Hepatocyte (in vitro differentiated cells): ENCODE measurements at places on chromosomes 2 and 18.

DNA sequence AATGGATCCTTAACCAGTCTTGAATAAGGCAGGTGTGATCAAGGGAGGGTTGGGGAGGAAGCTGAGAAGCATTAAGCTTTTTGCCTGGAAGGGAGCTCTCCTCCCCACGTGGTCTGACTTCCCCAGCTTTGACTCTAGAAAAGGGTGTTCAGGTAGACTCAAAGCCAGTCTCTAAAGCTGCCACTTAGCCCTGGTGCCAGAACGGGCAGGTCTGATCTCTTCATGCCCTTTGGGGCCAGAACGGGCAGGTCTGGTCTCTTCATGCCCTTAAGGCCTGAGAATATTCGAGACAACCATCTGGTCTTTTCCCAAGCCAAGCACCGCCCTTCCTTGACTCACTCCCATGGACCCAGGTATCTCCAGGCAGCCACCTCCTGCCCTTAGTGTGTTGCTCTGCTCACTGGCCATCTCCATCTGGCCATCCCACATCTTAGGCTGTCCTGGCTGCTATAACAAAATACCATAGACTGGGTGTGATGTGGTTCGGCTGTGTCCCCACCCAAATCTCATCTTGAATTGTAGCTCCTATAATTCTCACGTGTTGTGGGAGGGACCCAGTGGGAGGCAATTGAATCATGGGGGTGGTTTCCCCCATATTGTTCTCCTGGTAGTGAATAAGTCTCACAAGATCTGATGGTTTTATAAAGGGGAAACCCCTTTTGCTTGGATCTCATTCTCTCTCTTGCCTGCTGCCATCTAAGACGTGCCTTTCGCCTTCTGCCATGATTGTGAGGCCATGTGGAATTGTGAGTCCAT, 59.4 kb downstream of the SNORC start:
- peaks cover 62% of the 10 kb centered on the region for H3K27me3 ChIP-seq
- H3K4me3 ChIP-seq = no peak overlapping the region
- H3K27ac ChIP-seq = no peak overlapping the region
- DNase-seq = no peak
- peaks cover 11% of the 10 kb centered on the region for H3K4me1 ChIP-seq

- H3K27ac ChIP-seq = no peak overlapping the region
- no peaks in the 10 kb centered on the region for H3K27me3 ChIP-seq
- DNase-seq = no peak
- H3K36me3 ChIP-seq = no peaks in the 10 kb centered on the region
- no peaks in the 10 kb centered on the region for H3K4me1 ChIP-seq
- H3K4me3 ChIP-seq = no peak overlapping the region
These were observed 150.7 kb downstream of the TSN start for GRCh38 chr2:121906170-121906569.

- H3K36me3 ChIP-seq = no peaks in the 10 kb centered on the region
- DNase-seq = no peak
- H3K27me3 ChIP-seq = no peaks in the 10 kb centered on the region
- H3K27ac ChIP-seq = no peak overlapping the region
- H3K4me3 ChIP-seq = no peak overlapping the region
These were observed 163.2 kb upstream of the SPRED2 start for GRCh38 chr2:65595630-65596029.

DNA sequence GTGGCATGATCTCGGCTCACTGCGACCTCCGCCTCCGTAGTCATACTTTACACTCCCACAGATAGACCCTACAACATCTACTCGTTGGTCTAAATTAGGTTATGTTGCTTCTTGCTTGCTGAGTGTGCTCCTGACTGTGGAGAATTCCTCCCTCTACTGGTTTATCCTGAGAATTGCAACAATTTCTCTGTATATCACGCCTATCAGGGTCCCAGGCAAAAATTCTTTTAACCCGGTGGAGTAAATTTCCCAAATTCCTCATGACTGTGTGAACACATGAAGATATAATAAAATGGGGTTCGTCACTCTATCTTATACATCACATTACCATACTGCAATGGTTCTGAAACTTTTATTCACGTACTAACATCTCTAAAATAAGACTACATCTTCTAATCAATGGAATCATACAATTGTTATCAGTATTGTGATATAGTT, 156.7 kb downstream of the EVA1A start:
- H3K36me3 ChIP-seq = no peaks in the 10 kb centered on the region
- peak; percentile 53 for DNase-seq
- H3K27me3 ChIP-seq = no peaks in the 10 kb centered on the region
- H3K4me3 ChIP-seq = no peak overlapping the region

GRCh38 chr2:236627193-236627592, 57.6 kb downstream of the ACKR3 start:
- H3K27ac ChIP-seq = no peak overlapping the region
- peaks cover 7% of the 10 kb centered on the region for H3K4me1 ChIP-seq
- no peak for DNase-seq
- H3K27me3 ChIP-seq = no peaks in the 10 kb centered on the region
- no peaks in the 10 kb centered on the region for H3K36me3 ChIP-seq
- no peak overlapping the region for H3K4me3 ChIP-seq

DNA sequence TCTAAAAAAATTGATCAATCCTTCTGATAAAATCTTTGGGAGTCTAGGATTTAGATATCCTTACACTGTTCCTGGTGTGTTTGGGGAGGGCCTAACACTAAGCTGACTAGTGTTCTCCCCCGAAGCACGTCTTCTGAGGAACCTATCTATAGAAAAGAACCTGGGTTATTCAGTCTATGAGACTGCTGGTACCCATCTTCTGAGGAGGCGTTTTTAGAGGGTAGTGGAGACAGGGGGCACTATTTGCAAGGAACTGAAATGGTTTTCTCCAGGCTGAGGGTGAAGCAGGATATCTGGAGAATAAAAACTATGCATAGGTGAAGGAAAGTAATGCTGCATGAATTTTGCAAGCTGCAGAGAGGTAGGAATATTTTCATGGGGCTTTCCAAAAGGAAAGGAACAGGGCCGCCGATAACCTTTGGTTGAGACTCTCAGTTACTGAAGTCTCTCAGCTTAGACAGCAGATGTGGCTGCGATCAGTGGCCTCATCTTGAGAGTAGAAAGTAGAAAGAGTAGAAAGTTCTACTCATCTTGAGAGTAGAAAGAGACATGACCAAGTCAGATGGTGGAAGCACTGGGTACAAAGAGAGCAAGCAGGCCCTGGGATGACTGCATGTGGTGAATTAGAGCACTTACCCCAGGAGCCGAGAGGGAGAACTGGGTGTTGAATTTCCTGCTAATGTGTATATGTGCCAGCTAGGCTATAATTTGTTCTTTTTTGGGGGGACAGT, 31.8 kb upstream of the KCNE4 start:
- no peak overlapping the region for H3K4me3 ChIP-seq
- no peak overlapping the region for H3K27ac ChIP-seq
- DNase-seq = no peak
- no peaks in the 10 kb centered on the region for H3K36me3 ChIP-seq

GRCh38 chr2:28958689-28959088, 22.4 kb upstream of the TOGARAM2 start:
- DNase-seq = peak; percentile 85
- no peak overlapping the region for H3K4me3 ChIP-seq
- no peaks in the 10 kb centered on the region for H3K27me3 ChIP-seq
- no peaks in the 10 kb centered on the region for H3K36me3 ChIP-seq
- H3K4me1 ChIP-seq = no peaks in the 10 kb centered on the region

- no peaks in the 10 kb centered on the region for H3K27me3 ChIP-seq
- H3K4me1 ChIP-seq = no peaks in the 10 kb centered on the region
- no peak overlapping the region for H3K27ac ChIP-seq
- DNase-seq = no peak
- H3K36me3 ChIP-seq = no peaks in the 10 kb centered on the region
These were observed 8.5 kb downstream of the SP140L start for GRCh38 chr2:230335461-230335863.

- no peaks in the 10 kb centered on the region for H3K36me3 ChIP-seq
- peak overlapping the region; percentile 99 for H3K27ac ChIP-seq
- DNase-seq = no peak
- no peaks in the 10 kb centered on the region for H3K27me3 ChIP-seq
- H3K4me3 ChIP-seq = peak overlapping the region; percentile 61
These were observed 683 bp downstream of the PTRHD1 start for GRCh38 chr2:24792542-24792873.
